ENCODE measurements at places on chromosomes 2 and 18.

- no peak for DNase-seq
Observed at GRCh38 chr18:69580107-69580506, 179.4 kb downstream of the DOK6 start.

DNA sequence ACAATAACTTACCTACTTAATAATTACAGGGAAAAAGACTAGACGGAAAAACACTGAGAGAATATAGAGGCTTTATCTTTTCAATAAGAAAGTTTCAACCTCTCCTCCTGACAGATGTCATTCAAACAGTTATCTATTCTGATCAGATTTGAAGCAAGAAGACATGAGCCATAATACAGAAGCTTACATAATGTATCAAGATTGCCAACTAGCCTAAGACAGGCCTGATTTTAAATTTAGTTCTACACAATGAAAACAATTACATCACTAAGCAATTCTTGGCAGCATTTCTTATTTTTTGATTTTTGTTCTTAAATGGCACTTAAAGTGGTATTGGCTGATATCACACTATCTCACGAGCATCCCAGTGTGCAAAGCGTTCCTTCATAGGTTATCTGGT is 41.6 kb downstream of the GPR155 start:
- no peak for DNase-seq

DNA sequence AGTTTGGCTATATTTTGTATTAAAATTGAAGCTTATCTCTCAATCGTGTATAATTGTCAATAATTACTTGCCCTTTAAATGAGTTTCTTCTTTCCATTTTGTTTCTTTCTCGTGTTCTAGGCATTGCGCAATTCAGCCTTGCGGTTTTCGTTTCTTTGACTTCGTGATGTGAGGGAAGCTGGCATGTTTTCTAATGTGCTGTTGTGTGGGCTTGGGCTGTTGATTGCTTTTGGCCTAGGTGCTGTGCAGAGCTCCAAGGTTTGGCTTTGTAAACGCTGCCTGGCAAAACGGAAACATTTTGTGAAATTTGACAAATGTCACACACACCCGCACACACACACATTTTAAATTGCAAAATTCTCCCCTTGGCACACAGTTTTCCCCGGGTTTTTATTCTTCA is 242.6 kb upstream of the TCF4 start:
- DNase-seq = no peak

- no peak for DNase-seq
Observed at GRCh38 chr2:140683658-140684057, 1447.2 kb downstream of the LRP1B start.

GRCh38 chr2:235229236-235229635 is 264.6 kb upstream of the AGAP1 start:
- no peak for DNase-seq

DNA sequence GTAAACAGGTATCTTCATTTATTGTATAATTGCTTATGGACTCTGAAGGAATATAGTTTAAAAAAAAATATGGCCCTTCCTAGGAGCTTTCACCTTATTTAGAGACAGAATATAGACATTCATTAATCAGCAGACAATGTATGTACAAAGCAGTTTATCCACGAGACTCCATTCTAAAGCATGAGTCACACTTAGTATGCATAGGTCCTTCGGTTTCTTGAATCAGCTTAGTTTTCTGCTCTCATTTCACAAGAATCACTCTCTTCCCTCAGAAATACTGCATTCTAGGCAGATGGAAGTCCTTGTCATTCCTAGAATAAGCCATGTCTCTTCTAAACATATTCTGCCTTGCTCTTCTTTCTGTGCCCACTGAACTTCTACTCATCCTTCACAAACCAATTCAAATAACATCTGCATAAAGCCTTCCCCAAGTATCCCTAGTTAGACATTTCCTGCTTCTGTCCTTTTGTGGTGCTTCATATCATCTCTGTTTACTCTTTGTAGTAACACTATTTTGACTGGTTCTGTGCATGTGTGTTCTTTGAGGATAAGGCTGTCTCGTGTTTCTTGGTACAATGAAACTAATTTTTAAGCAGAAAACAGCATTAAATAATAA is 84.5 kb downstream of the PTRHD1 start:
- no peak for DNase-seq

DNA sequence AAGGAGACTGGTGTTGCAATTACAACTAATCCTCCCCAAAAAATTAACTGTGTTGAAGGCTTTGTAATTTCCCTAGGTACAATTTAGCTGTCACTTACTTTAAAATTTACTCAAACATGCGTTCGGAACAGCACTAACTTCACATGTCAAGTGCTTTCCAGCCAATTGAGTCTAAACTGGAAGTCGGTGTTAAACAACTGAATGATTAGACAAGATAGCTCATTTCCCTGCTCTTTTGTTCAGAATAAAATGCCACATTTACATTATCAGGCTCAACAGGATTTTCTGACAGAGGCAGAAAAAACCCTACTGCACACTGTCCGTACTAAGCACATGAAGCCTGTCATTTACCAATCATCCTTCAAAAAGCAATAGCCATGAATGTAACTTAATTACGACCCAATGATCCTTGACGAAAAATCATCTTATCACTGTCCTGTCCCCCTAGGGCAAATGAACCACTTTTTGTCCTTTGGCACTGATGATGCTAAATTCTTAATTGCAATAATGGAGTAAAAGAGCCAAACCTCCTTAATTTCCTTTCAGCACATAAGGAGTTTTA is 56.0 kb downstream of the LRPPRC start:
- DNase-seq = no peak

- no peak for DNase-seq
Observed at GRCh38 chr18:23499291-23499781, 4.0 kb upstream of the RMC1 start.

- DNase-seq = no peak
Observed at GRCh38 chr2:171864357-171864985, 29.6 kb downstream of the SLC25A12 start.

- DNase-seq = no peak
Observed at GRCh38 chr18:78241535-78242253, 737.9 kb upstream of the SALL3 start.

- no peak for DNase-seq
Observed at GRCh38 chr2:20953146-20953824, 90.6 kb downstream of the APOB start.
